Liver (tissue), 10 donors: ENCODE measurements at places on chromosomes 12 and 14. TPM values are rescaled to one million over a fixed set of nuclear protein-coding genes. Genes with fewer than 3 reads are reported as not detected.

DNA sequence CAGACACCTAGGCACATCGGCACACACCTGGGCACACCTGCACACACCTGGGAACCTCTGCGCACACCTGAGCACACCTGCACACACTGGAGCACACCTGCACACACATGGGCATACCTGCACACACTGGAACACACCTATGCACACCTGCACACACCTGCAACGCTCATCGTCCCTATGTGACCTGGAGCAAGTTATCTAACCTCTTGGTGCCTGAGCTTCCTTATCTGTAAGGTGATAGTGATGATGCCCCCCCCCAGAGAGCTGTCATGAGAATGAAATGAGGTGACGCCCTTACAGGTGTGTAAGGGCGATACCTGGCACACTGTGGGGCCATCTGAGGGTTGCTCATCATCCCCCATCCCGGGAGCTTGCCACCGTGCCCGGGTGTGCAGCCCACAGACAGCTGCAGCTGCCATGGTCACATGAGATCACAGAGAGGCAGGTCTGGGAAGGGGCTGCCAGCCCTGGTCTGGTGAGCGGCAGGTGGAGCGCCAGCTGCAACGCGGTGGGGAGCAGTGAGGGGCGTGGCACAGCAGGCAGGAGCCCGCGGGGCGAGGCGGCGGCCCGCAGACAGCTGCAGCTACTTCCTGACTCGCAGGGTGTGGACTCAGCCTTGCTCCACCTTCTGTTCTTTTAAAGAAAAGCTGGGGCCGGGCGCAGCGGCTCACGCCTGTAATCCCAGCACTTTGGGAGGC, 59.9 kb upstream of the FBRSL1 start:
- no peaks in the 10 kb centered on the region for H3K27me3 ChIP-seq
- DNase-seq, result no peak
- H3K4me1 ChIP-seq, result peaks cover 19% of the 10 kb centered on the region
- no peaks in the 10 kb centered on the region for H3K36me3 ChIP-seq

GRCh38 chr12:113109360-113109759, 26.2 kb downstream of the RASAL1 start:
- no peaks in the 10 kb centered on the region for H3K36me3 ChIP-seq
- DNase-seq, result no peak
- no peak overlapping the region for H3K4me3 ChIP-seq

DNA sequence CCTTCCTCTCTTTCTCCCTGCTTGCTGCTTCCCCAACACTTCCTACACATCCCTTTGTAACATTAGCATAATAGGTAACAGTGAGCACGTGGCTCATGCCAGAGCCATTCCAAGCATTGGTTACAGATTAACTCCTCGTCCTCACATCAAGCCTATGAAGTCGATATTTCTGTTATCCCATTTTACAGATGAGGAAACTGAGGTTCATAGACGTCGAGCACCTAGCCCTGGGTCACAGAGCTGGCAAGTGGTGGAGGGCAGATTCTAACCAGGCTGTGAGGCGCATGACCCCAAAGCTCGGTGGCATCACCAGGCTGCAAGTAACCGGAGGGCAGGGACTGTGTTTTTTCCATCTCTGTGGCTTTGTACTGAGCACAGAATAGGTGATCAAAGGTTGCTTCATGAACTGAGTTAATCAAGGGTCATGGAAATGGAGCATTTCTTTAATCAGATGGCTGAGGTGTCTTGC, 5.7 kb upstream of the SERPINA1 start:
- peak overlapping the region; percentile 94 for H3K27ac ChIP-seq
- H3K36me3 ChIP-seq, result no peaks in the 10 kb centered on the region
- no peaks in the 10 kb centered on the region for H3K27me3 ChIP-seq
- no peak for DNase-seq

Gene DEPDC4
- total RNA-seq, result 6.9 TPM

DNA sequence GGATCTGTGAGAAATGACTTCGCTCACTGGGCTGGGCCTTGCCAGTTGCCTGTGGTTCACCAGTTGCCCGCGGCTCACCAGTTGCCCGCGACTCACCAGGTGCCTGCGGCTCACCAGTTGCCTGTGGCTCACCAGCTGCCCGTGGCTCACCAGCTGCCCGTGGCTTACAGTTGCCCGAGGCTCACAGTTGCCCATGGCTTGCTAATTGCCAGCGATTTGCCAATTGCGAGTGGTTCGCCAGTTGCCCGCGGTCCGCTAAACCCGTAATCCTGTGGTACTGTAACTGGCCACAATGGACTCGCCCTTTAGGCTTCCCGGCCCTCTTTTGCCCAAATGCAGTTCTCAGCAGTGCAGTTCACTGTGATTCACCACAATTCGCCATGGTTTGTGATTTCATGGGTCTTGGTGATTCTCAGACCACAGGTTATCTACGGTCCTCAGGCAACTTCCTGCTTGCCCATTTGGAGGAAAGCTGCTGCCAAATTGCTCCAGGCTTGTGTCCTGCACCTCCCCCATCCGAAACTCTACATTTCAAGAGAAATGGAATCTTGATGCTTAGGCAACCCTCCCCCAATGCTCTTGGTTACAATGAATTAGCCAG, 15.0 kb upstream of the MEG3 start:
- H3K27ac ChIP-seq, result no peak overlapping the region
- no peaks in the 10 kb centered on the region for H3K36me3 ChIP-seq
- H3K27me3 ChIP-seq, result no peaks in the 10 kb centered on the region
- H3K4me3 ChIP-seq, result no peak overlapping the region
- no peak for DNase-seq

DNA sequence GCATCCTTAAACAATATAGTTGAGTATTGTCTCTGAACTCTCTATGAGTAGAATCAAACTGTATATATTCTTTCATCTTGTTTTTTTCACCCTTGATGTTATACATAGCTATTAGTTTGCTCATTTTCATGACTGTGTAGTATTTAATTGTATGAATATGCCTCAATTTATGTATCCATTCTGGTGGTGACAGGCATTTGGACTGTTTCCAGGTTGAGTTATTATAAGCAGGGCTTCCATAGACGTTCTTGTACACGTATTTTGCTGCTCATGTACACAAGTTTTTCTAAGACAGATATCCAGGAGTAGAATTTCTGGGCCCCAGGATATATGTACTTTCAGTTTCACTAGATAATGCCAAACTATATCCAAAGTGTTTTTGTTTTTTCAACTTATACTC, 211.4 kb downstream of the NTF3 start:
- no peak overlapping the region for H3K4me3 ChIP-seq
- no peak for DNase-seq
- no peaks in the 10 kb centered on the region for H3K4me1 ChIP-seq
- no peak overlapping the region for H3K27ac ChIP-seq

DNA sequence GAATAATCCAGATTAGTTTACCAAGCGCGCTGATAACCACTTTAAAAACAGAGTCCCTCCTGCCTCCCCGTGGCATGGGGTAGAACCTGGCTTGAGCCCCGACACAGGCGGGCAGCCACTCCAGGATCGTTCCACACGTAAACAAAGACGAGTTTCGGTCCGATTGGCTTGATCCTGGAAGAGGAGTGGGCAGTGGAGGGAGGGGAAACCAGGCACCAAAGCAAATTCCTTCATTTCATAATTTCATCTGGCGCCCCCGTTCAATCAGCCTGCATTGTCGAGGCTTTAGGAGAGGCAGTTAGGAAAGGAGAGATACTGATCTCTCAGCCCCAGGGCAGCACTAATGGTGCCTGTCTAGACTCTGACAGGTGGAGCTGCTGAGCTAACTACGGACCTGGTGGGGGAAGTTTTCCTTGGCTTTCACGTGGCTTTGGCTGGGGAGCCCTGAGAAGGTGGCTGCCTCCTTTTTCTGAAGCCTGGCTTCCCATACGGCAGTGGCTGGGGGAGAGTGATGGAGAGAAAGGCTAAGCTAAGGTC, 751 bp upstream of the GPRC5A start:
- peak overlapping the region; percentile 51 for H3K4me3 ChIP-seq
- H3K4me1 ChIP-seq, result peaks cover 2% of the 10 kb centered on the region
- H3K27ac ChIP-seq, result no peak overlapping the region

GRCh38 chr12:6962285-6963015, 8.0 kb downstream of the PHB2 start:
- peak overlapping the region; percentile 42 for H3K27ac ChIP-seq
- peaks cover 18% of the 10 kb centered on the region for H3K36me3 ChIP-seq
- no peak for DNase-seq
- no peaks in the 10 kb centered on the region for H3K27me3 ChIP-seq

Gene SERPINA12
- not detected for total RNA-seq
